Stimulated activated CD4-positive, alpha-beta T cell treated with anti-CD3 and anti-CD28 coated beads, Interleukin-15, amount 100 ng/mL, for 48 hours (primary cell): ENCODE measurements at places on chromosomes 5 and 9.

GRCh38 chr9:74503219-74503618 lies 6.1 kb downstream of the RORB start:
- DNase-seq: no peak

GRCh38 chr9:124658165-124659017 lies 112.7 kb downstream of the NR6A1 start:
- peak; percentile 29 for DNase-seq

DNA sequence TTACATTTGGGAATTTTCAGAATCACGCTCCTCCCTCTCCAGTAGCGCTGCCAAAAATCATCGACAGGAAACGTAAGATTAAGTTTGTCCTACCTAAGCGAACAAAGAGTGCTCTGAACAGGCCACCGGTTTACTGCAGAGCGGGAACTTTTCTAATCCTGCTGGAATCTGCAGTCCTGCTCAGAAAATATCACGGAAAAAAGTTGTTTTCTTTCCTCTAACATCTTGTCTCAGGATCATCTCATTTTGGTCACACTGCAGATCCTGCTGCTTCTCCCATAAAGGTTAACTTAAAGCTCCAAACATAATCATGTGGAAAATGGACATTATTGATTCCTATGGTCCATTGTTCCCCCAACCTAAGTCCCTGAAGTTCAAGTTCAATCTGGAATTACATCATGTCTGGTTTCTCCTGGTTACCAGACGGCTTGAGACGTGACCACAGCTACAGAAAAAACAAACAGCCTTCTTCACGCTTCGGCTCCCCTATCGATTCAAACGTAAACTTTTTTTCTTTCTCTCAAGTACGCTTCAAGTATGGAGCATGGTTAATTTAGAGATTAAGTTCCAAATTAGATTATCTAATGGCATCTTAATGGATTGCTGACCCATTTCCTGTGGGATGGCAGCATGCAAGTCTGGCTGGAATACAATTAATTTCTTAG lies 217.6 kb downstream of the NFIB start:
- DNase-seq: no peak

DNA sequence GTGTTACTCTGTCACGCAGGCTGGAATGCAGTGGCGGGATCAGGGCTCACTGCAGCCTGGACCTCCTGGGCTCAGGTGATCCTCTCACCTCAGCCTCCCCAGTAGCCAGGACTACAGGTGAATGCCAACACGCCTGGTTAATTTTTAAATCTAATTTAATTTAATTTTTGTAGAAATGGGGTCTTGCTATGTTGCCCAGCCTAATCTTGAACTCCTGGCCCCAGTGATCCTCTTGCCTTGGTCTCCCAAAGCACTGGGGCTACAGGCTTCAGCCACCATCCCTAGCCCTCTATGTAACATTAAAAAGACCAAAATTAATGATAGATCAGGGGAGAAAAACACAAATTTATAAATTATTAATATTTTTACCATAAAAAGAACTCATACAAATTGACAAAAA lies 11.3 kb upstream of the UBAP2 start:
- no peak for DNase-seq

DNA sequence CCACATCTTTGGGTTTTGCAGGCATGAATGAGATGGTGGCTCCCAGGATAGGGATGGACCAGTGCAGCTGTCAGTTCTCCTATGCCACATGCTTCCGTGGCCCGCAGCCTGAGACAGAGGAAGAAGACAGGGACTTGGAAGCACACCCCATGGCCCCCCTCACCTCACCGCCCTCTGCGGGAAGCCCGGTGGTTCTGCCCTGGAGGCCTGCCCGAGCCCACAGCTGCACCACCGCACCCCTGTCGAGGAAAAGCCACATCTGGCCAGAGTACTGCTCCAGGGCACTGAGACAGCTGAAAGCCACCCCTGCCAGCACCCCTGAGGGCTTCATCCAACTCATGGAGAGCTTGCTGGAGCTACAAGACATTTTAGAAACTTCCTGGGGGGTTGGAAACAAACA lies 7.6 kb upstream of the TRMT10B start:
- no peak for DNase-seq

GRCh38 chr5:97418462-97418861 lies 235.4 kb upstream of the RIOK2 start:
- no peak for DNase-seq

- DNase-seq: no peak
Measured at GRCh38 chr9:104808035-104808614, 44.2 kb downstream of the NIPSNAP3B start.

GRCh38 chr9:114237781-114238180 lies 82.4 kb downstream of the COL27A1 start:
- no peak for DNase-seq

GRCh38 chr5:61409568-61409967 lies 77.5 kb downstream of the ZSWIM6 start:
- DNase-seq: no peak

DNA sequence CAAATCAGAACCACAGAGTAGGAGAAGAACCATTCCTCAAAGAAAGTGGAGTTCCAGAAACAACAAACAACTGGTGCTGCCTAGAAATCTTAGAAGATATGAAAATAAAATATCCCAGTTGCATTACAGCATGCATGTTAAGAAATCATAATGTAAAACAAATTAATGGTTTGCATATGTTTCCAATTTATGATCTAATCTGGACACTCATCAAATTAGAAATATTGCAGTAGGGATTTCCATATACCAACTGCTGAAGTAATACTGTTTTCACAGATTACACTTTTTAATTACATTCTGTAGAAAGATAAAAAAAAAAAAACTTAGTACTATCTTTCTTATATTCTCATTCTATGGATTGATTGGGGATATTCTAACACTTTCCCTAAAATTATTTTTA lies 1034.6 kb upstream of the C9orf72 start:
- no peak for DNase-seq

DNA sequence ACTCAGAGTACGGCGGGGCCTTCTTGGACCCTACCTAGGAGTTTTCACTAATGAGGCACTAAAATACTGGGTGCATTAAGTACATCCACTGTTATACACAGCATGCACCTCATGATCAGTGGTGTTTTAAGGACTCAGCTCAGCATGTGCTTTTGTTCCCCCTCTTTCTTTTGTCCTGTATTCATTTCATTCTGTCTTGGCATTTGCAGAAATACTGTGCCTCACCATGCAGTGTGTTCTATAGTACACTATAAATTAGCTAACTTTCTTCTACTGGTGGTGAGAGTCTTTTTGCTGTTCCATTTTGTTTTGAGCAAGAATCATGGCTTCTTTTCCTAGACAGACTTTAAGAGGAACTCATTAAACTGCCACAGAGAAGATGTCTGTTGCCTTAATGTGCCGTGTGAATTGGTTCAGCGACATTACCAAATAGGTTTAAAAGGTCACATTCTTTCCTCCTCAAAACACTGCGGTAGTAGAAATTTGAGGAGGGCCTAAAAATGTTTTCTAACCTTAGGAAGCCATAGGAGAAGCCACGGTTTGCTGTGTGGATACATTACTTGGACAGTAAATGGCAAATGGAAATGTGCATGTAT lies 276.6 kb downstream of the MAST4 start:
- no peak for DNase-seq

GRCh38 chr5:174832811-174833210 lies 108.4 kb downstream of the MSX2 start:
- DNase-seq: no peak

GRCh38 chr5:893137-893506 lies 438 bp downstream of the TRIP13 start:
- no peak for DNase-seq

DNA sequence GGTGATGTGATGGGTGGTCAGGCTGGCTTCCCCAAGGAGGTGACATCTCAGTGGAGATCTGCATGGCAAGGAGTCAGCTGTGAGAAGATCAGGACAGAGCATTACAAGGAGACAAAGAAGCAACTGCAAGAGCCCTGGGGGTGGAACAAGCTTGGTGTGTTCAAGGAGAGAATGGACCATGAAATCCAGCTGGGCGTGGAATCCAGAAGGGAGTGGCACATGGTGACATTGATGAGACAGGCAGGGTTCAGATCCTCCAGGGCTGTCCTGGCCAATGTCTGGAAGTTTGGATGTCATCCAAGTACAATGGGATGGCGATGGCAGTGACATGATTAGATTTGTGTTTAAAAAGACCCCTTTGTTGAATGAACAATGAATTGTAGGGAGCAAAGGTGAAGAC lies 175.6 kb downstream of the MACROH2A1 start:
- DNase-seq: no peak

DNA sequence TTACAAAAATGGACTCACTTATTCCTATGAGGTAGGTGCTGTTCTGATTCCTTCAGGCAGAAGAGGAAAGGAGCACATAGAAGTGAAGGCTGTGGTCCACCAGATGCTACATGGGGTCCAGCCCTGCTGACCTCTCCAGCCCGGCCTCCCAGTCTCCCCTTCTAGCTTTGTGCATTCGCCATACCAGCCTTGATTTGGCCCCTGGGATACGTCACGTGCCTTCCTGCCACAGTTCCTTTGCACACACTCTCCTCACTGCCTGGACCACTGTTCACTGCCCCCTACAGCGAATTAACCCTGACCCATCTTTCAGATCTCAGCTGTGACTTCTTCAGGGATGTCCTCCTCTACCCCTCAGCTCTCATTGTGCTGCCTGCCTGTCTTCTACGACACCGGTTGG lies 32.6 kb downstream of the FGF1 start:
- DNase-seq: no peak

DNA sequence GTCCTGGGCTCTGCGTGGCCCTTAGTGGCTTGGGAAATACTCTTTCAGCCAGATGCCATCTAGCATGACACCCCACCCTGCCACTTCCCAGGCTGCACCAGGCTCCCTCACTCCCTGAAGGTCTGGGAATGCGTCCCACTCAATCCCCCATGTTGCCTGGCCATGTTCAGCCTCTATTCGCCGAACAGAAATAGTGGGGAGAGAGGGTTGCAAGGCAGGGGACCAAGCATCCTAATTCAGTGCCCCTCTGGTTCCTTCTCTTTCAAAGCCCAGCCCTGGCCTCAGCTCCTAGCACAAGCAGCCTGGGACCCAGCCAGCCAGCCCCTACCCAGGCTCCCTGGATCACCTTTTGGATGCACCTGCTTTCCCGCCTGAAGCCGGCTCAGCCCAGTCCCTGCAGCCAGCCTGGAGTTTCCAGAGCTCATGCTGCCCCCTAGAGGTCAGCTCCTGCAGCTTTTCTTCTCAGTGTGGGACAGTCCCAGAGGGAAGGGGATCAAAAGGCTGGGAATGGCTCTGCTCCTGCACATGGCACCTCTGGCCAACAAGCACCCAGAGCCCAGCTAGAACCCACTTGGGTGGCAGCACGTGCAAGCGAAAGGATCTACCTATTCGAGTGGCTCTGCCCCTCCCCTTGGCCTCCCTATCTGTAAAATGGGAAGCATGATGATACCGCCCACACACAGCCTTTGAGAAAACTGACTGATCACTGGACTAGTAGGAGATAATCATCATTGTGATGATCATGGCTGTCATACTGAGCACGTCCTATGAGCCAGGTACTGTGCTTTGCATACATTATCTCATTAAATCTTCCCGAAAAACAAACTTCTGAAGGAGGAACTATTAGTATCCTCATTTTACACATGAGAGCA lies 48.7 kb upstream of the C5orf58 start:
- peak; percentile 30 for DNase-seq

DNA sequence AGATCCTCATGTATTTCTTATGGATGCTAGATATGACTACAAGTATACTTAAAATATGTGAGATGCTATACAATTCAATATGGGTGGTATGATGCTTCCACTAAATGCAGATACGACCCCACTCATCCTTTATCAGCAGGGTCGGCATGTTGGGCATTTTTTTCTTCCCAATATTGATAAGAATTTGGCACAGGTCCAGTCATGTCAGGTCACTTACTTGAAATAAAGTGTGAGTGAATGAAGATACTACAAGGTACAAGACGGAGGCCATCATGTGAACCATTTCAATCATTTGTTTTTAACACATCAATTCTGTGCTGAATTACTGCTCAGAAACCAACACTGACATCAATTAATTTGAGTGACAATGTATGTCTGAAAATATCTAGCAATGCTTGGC lies 146.9 kb upstream of the GNA14 start:
- DNase-seq: no peak

DNA sequence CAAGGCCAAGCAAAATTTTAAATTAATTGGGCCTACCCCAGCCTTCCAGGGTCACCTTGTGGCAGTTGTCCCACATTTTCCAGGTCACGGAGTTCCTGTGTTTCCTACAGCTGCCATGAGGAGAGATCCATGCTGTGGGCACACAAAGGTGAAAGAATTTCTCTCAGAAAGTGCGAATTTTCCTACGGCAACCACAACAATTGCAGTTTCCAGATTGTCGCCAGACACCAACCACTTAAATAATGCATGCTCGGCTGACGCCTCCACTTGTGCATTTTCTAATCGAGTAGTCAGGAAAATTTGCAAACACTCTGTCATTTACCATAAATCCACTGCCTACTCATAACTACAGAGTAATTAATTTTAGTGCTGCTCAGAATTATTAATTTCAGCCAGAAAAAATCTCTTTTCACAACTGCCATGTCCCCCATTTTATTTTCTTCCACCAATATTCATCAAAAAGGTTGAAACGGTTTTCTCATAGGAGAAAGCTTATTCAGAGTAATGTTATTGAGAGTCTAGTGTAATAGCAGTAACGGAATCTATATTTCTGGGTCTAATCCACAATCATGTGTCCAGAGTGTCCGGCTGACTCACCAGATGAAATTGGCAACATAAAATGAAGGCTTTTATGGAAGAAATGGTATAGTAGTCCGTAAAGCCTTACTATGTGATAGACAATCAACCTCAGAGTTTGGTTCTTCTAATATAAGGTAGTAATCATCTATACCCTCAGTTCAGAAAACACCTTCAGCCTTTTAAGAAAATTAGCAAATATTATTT lies 389.8 kb downstream of the NR2F1-AS1 start:
- DNase-seq: no peak

GRCh38 chr5:54785729-54786591 lies 199.4 kb downstream of the ESM1 start:
- DNase-seq: no peak

DNA sequence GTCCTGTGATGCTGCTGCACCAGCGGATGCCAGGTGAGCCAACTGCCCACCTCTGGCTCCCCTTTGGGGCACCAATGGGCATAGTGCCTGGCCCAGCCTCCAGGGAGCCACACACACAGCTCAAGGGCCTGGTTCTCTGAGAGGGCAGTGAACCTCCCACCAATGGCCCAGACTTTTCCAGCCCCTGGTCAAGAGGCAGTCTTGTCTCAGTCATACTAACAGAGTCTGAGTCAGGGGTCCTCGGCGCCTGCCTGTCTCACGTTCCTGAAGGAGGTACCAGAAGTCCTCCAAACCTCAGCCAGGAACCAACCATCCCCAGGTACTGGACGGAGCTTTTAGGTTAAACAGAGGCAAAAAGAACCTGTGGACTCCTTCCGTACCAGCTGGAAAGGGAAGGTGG lies 121.1 kb downstream of the C5orf15 start:
- DNase-seq: no peak

DNA sequence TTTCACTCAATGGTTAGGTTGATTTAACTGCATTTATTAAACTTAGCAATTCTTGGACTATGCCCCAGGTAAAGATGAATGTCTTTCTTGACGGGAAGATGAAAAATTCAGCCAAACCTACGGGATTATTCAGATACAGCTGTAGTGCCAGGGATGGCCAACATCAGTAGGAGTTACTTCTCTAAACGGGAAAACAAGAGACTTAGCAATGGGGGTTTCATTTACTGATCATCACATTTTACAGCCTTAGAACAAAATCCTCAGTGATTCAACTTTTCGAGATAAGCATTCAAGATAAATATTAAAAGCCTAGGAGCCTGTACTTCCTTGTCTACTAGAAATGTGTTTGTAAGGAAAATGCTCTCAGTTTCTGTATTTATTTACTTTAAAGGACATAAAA lies 46.1 kb downstream of the S1PR3 start:
- DNase-seq: no peak

GRCh38 chr9:134396258-134396742 lies 70.0 kb downstream of the RXRA start:
- DNase-seq: no peak
